Fibroblast of the aortic adventitia (primary cell): ENCODE measurements at places on chromosomes 2 and 18.

- DNase-seq: no peak
These were observed 126.8 kb upstream of the UNC80 start for GRCh38 chr2:209644842-209645241.

GRCh38 chr2:26649322-26649721, 8.2 kb upstream of the CIB4 start:
- no peak for DNase-seq

DNA sequence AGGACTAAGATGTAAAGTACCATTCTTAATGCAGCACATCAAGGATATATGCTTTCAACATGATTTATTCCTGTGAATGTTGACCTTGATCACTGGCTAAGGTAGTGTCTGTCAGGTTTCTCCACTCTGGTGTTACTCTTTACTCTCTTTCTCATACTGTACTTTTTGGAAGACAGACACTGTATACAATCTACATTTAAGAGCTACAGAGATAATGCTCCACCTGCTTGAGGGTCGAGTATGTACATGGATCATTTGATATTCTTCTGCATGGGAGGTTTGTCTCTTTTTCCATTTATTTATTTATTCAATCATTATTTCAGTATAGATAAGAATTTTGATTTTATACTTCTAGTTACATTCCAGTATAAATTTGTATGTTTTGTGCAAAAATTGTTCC, 199.5 kb upstream of the RGPD4 start:
- no peak for DNase-seq

DNA sequence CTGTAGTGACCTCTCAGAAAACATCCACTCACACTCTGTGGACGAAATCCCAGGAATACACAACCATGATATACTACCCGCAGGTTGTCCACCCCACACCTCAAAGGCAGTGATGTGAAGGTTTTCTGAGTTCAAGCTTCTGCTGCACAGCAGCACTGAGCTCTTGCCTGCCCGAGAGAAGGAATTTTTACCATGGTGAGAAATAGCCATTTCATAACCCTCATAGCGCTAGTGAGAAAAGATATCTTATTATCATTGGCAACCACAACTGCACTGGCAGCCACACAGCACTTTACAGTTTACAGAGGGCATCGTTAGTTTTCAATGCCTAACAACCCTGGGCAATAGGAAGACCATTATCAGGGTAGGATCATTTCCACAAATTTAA, 36.9 kb downstream of the NAPG start:
- peak; percentile 45 for DNase-seq

DNA sequence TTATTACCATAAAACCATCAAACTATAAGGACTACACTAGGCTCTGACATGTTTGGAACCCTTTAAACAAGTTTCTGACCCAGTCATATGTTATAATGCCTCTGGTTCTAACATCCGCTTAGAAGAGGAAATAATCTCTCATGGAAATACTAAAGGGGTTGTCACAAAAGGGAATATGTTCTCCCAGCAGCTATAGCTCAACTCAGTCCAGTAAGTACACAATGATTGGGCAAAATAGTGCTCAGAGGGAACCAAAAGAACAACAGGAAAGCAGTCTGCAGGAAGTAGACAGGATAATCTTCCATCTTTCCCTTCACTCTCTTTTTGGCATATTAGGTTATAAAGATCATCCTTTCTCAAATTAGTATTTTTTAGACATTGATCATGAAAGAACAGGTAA, 4.3 kb downstream of the SRBD1 start:
- DNase-seq: no peak

- no peak for DNase-seq
These were observed 99.0 kb downstream of the PRKCE start for GRCh38 chr2:45750484-45750883.
